Activated CD4-positive, alpha-beta T cell treated with anti-CD3 and anti-CD28 coated beads, Interleukin-2, amount 10 ng/mL, durations not matched to agents 24 days and 14 days (primary cell): ENCODE measurements at places on chromosomes 3 and 15. TPM values are rescaled to one million over a fixed set of nuclear protein-coding genes. Genes with fewer than 3 reads are reported as not detected.

DNA sequence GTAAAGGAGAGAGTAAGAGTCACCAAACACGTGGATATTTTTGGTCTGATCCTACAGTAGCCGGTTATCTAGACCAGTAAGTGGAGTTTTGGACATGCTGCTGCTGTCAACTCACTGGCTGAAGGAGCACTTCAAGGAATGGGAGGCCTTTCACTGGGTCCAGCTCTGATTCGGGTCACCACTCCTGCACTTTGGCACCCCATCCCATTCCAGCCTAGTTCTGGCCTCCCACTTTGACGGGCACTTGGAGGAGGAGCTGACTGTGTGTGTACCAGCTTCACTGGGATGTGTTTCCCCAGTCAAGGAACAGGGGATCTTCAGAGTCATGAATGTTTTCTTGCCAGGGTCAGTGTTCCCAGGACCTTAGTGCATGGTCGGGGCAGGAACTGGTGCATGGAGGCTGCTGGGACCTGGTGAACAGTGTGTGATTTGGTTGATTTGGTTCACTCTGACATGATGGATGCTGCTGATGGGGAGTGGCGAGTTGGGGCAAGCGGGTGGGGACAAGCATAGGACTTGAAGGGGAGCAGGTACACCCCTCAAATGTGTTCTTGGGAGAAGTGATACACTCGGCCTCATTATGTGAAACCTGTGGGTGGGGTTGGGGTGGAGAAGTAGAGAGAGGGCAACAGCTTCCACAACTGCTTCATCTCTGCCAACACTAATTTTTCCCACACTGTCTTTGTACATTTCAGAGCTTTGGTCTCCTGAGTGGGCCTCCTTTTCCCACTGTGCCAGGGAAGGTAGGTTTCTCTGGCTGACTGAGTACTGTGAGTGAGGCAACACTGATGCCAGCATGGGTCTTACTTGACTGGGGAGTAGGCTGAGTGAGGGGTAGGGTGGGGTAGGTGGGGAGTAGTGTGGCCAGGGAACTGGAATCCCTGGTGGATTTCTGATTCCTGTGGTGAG lies 64.0 kb downstream of the RGMA start:
- DNase-seq, result no peak

GRCh38 chr3:197368330-197368729 lies 69.9 kb upstream of the DLG1 start:
- no peak for DNase-seq

FEZF2 gene
- total RNA-seq, result not detected in 2 replicates

DNA sequence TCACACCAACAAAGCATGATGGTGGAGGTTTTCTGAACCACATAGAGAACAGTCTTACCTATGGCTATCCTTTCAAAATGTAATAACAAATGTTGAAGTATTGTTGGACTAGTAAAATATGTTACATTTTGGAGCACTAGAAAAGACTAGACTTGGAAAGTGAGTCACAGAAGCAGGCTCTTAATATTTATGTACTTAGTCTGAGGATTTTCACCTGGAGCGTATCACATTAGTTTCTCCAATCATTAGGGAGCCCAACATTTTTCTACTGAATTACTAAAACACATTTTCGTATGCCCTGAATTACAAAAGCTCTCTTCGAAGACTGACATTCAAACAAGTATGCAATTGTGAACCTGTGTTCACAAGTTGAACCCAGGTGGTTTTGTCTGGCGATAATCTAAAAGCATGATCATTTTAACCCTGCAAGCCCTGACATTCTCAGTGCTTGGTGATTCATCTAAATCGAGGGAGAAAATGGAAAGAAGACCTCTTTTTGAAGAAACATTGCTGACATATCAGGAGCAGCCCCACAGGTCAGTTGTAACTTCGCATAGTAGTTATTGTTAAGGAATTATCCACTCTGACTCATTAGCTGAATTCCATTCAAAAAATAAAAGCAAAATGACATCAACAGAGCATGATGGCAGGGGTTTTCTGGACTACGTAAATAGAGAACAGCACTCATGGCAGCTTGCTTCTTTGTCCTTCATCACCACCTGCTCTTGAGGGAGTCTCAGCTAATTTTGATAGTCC lies 679.8 kb upstream of the NECTIN3 start:
- no peak for DNase-seq

DNA sequence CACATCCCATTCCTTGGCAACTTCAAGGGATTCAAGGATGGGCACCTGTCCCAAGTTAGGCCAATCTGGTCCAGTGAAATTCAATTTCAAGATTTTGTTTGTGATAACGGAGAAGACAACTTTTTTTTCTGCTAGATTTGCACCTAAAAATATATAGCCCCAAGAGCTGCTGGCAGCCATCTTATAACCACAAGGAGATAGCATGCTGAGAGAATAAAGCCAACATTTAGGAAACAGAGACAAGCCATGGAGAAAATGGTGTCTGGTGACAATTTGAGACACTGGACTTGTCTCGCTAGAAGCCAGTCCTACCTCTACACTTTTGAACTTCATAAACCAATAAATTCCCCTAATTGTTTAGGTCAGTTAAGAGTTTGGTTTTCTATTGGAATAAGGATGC lies 5.4 kb downstream of the PARL start:
- DNase-seq, result no peak

GRCh38 chr3:118213892-118214291 lies 820.8 kb downstream of the IGSF11 start:
- DNase-seq, result no peak

DNA sequence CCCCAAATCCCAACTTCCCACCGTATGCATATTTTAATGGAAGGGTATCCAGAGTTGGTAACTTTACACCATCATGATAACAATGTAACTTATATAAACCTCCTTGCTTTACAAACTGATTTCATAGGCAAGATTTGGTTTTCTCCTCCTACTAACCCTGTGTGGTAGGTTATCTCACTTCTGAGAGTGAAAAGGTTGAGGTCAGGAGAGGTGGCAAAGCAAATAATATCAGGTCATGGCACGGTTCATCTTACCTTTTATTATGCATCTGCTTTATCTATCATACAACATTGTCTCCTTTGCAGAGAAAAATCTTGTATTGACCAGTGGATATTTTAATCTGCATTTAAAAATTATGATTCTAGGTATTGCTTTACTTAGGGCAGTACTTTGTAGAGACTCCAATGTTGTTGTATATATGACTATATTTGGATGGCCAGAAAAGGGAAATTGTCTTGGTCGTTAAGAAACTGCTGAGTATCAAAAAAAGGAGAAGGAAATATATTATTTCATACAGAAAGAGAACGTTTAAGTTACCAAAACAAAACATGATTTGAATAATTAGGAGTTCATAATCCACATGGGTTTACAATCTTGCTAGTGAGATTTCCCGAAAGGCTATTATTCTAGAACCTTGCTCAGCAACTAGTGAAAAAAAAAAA lies 30.4 kb downstream of the NFKBIZ start:
- no peak for DNase-seq

DNA sequence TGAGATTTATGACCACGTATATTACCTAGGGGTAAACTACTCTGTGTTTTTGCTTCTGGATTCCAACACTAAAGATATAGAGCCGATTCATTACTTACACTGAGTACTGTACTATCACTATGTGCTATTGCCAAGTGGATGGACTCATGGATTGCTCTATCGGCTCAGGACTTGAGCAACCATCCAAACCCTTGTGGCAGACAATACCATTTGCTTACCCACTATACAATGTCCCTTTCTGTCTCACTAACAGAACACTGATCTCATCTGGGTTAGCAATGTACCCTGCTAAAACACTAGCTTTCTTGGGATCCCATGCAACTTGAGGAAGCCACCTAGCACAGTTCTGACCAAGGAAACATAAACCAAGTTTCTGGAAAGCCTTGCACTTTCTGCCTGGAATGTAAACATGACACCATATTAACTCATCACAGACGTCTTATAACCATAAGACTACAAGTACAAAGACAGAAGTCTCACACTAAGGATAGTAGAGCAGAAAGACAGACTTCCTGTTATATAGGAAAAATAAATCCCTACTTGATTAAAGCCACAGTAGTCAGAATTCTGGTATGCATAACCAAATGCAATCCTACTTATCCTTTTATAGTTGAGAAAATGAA lies 38.6 kb downstream of the HACD2 start:
- no peak for DNase-seq
